ENCODE measurements at places on chromosomes 13 and 19. TPM values are rescaled to one million over a fixed set of nuclear protein-coding genes. Genes with fewer than 3 reads are reported as not detected.

Gene LCP1
- 1,169 TPM for polyA plus RNA-seq

GRCh38 chr19:12801466-12802266 is at the start of the genes PRDX2 and THSD8:
TSS of gene PRDX2 (minus strand) at chr19:12801800. CDS start at chr19:12801261, 539 bp downstream.
TSS of gene THSD8 (plus strand) at chr19:12802069. CDS start at chr19:12802072, 3 bp downstream.
- peaks cover 14% of the 10 kb centered on the region for H3K36me3 ChIP-seq
- peak within 1 kb of the TSS; percentile 67 for H3K27ac ChIP-seq
- H3K27me3 ChIP-seq: no peaks in the 10 kb centered on the region
- peak; percentile 74 for DNase-seq
- peaks cover 30% of the 10 kb centered on the region for H3K4me1 ChIP-seq

- no peaks in the 10 kb centered on the region for H3K27me3 ChIP-seq
- H3K4me3 ChIP-seq: peak overlapping the region; percentile 74
- H3K4me1 ChIP-seq: peaks cover 30% of the 10 kb centered on the region
- H3K27ac ChIP-seq: peak overlapping the region; percentile 68
Measured at GRCh38 chr19:45423033-45423588, 606 bp downstream of the ERCC1 start.

GRCh38 chr19:46481223-46481848 is 10.0 kb upstream of the PNMA8A start:
- no peak overlapping the region for H3K27ac ChIP-seq
- no peak overlapping the region for H3K4me3 ChIP-seq
- H3K27me3 ChIP-seq: no peaks in the 10 kb centered on the region
- H3K36me3 ChIP-seq: no peaks in the 10 kb centered on the region
